Dorsolateral prefrontal cortex (tissue), 122 donors: ENCODE measurements at places on chromosomes 4 and X. TPM values are rescaled to one million over a fixed set of nuclear protein-coding genes. Genes with fewer than 3 reads are reported as not detected.

DNA sequence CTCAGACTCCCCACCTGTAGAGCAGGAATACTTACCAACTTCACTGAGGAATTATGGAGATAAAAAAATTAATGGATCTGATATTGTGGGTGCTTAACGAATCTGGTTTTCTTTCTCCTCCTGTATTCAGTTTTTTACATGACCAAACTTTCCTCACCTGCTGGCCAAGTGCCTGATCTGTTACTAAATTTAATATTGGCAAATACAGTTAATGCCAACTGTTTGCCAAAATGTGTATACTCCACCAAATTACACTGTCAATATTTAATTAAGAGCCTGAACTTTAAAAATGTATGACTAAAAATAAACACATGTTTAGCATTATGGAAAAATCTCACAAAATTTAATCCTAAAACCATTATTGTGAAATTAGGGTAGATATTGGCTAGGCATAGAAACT, 3.3 kb downstream of the PGRMC2 start:
- no peak for DNase-seq

DNA sequence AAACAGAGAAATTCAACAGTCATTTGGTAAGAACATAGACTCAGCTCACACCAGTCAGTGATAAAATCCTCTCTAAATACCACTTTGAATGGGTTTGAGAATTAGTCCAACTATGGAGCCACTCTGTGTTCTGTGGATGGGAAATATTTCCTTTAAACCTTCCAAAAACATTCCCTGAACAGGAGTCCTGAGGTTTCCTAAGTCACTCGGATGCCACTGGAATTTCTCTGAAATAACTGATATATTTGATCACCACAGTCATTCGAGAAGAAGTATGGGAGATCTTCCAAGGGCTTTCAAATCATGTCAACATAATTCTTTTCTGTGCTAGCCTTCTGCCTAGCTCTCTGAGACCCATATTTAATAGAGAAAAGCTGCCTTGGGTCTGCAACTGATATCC, 958.6 kb downstream of the STIM2 start:
- DNase-seq = no peak

- no peak for DNase-seq
Measured at GRCh38 chrX:76987381-76987780, 459.8 kb upstream of the FGF16 start.

DNA sequence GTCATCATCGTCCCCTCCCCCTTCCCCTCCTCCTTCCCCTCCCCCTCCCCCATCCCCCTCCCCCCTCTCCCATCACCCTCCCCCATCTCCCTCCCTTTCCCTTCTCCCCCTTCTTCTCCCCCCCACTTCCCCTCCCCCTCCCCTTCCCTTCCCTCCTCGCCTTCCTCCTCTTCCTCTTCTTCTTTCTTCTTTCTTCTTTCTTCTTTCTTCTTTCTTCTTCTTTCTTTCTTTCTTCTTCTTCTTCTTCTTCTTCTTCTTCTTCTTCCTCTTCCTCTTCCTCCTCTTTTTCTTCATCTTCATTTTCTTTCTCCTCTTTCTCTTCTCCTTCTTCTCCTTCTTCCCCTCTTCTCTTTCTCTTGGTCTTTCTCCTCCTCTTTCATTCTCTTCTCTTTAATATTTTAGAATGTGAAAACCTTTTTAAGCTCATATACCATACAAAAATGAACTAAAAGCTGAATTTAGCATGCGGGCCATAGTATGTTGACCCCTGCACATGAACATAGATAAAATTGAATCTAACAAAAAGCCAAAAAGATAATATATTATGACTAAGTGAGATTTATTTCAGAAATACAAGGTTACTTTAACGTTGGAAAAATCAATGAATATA, 20.5 kb upstream of the AFM start:
- no peak for DNase-seq

DNA sequence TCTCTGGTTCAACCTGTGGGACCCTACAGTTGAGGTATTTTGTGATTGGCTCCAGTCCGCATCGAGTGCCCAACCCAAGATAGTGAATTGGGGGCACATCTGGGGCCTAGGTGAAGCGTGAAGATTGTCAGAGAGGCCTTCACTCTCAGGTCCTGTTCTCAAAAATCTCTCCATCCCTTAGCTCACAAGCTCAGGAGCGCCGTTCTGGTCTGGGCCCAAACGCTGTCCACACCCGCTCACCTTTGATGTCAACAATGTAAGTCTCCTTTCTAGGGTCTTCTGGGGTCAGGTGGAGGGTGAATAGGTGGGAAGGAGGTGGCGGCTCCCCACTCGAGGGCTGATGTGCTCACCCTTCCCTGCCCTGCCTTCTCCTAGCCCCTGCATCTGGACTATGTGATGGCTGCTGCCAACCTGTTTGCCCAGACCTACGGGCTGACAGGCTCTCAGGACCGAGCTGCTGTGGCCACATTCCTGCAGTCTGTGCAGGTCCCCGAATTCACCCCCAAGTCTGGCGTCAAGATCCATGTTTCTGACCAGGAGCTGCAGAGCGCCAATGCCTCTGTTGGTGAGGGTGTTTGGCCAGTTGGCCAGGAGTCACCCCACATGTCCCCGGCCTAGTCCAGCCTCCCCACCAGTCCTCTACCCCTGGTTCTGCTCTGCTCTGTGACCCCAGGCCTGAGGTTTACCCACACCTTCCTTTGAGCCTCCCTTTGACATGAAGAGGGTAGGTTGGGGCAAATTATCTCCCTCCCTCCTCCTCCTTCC, 7.6 kb upstream of the CDK16 start:
- DNase-seq = no peak

GRCh38 chr4:121200795-121201472, 36.8 kb upstream of the TNIP3 start:
- DNase-seq = no peak

DNA sequence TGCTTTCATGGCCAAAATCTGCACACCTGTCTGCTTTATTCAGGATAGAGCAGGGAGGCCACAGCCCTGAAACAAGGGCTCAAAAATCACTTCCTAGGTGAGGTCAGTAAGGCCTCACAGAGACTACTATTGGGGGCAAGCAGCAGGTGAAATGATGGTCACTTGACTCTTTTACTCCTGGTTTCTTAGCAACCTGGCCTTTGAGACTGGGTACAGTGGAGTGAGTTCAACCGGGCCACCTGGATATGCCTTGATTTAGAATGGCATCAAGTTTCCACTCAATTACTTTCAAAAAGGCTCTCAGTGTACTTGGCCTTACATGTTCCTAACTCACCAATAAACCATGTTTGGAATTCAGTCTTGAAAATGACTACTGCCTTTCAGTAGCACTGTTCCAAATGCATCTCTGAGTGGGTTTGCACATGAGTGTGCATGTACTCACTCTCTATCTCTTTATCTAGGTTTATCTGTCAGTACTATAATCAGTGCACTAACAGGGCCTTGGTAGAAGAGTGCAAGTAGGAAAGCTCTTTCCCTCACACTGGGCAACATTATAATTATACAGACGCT, 388.2 kb downstream of the OPHN1 start:
- DNase-seq = no peak

- no peak for DNase-seq
Measured at GRCh38 chr4:151202381-151202780, 74.6 kb upstream of the PRSS48 start.

DNA sequence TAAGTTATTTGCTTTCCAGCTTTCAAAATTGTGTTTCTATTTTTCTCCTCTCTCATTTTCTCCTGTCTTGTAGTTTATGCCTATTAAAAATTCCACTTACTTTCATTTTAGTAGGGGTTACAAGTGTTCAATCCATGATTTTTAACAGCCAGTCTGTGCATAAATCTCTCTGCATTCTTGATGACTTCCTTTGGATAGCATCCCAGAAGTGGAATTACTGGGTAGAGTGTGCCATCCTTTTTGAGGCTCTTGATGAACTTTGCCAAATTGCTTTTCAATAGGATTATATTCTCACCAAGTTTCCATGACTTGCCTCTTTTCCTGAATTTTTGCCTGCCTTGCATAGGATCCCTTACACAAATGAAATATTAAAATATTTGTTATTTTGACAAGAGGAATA, 58.5 kb downstream of the DIPK2B start:
- no peak for DNase-seq

The HPGD gene
- 0.94 TPM for total RNA-seq
